ENCODE measurements at places on chromosomes 1 and 21. TPM values are rescaled to one million over a fixed set of nuclear protein-coding genes. Genes with fewer than 3 reads are reported as not detected.

- no peak for DNase-seq
Measured at GRCh38 chr1:88168126-88168525, 515.9 kb upstream of the PKN2 start.

- no peak for DNase-seq
Measured at GRCh38 chr1:78726686-78727085, 77.1 kb downstream of the IFI44 start.

GRCh38 chr1:98896711-98897445 lies 107.8 kb downstream of the PLPPR5 start:
- no peak for DNase-seq

DNA sequence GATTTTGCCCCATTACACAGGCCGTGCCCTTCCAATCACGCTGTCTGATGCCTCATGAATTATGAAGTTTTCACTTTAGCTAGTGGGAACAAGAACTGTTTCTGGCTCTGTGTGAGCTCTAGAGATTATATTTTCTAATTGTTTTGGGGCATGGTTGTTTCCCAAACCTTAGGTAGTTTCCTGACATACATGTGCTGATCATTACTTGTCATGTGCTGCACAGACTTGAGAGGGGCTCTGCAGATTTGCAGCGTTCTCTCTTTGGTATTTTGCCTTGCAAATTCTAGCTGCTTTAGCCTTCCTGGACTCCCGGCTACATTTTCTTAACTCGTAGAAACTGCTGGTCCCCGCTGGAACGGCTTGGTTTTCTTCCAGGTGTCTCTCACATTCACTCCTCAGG lies 142.1 kb upstream of the IVNS1ABP start:
- DNase-seq = no peak

- DNase-seq = no peak
Measured at GRCh38 chr21:18146820-18147219, 97.8 kb upstream of the CHODL start.

DNA sequence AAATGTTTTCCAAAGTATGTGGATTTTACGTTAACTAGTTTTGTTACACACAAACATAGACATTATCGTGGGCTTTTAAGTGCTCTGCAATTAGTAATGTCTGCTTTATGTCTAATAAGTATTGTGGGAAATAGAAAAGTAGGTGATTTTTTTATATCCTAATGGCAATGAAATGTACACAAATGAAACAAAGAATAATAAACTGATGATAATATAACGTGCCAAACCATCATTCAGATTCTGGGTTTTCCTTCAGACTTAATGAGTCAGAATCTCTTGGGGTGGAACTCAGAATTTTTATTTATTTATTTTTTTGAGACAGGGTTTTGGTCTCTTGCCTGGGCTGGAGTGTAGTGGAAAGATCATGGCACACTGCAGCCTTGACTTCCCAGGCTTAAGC lies 2.0 kb downstream of the TMEM183A start:
- DNase-seq = no peak

DNA sequence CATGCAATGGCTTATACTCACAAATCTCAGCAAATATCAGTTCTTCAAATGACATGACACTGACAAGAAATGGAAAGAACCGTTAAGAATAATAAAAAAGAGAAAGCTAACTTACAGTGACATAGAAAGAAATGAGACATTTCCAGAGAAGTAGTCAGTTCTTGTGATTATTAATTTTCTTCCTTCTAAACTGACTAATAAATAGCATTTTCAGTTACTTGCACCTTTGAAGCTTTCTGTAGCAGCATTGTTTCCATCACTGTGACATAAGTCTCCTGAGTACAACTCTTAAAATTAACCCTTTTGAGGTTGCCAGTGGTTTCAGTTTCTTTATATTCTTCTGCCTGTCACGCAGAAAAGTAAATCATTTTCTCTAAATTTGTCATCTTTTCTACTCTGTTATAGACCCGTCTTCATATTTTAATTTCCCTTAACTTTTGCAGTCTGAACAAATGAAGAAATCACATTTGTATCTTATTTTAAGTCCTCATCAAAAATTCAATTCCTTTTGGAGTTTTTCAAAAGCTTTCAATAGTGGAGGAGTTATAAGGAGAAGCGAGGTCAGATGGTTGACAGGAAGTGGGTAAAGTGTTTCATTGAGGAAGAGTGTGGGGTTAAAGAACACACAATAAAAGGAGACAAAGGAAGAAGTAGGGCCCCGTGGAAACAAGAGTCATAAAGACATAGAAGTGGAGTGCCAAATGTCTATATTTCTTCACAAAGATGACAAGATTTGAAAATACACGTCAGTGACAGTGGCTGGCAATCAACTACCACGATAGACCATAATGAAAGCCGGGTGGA lies 57.9 kb upstream of the S1PR1 start:
- DNase-seq = no peak

DNA sequence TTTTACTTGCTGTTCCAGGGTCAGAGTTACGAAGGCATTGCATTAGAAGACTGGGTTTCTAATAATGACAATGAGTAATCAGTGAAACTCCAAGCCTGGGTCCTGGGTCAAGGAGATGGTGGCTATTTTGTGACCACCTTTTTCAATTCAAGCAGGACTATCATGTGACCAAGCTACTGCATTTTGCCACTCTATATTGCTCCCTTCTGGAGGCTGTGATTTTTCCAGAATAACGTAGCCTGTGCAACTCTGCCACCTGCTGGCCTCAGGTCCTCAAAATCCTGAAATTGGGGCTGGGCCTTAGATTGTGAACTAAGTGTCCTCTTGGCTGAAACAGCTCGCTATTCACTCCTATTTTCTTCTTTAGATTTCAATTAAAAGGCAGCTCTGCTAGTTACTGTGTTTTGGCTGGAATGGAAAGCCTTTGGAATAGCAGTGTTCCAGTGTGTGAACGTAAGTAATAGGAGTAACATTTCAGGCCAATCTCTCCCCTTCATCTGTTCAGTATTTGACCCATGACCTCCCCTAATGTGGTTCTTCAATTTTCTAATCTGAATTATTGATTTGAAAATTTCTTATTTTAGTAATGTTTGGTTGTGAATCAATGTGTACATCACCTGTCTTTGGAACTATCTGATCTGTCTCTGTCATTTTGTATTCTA lies 52.9 kb upstream of the CD46 start:
- no peak for DNase-seq

DNA sequence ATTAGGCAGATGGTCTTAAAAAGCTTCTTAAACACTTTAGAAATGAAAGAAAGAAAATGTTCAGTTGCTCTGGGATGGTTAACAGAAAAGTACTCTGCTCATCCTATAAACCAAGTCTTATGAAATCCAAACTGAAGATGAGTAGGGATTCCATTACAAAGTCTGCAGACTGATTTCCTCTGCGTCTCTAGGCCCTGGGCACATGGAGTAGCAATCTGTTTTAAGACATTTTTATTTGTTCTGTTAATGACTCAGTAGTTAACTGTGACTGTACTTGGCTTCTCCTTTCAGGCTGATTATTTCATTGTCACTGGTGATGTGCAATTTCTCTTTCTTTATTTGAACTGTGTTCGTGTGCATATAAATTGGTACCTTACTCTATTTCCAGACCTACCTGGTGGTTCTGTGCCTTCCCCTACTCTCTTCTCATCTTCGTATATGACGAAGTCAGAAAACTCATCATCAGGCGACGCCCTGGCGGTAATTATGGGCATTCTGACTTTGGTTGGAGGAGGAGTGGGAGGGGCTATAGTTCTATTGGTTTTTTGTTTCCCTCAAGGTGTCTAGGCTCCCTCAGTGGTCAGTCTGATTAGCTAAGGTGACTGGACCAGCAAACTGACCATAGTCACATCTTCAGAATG lies 30.6 kb downstream of the ATP1A1 start:
- DNase-seq = no peak

DNA sequence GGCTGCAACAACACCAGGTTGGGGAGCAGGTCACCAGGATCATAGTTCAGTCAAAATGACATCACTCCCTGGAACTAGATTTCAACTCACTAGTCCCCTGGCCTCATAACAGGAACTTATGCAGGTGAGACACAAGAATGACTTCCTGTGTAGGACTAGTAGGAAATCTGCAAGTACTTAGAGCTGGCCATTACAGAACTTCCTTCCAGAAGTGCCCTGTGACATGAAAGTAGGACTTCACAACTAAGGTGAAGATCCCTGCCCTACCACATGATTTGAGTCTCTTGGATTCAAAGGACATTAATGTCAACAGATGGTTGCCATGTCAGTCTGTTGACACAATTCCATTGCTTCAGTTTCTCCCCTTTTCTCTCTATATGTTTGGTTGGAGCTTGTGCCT lies 223.1 kb downstream of the RPS6KC1 start:
- DNase-seq = no peak

DNA sequence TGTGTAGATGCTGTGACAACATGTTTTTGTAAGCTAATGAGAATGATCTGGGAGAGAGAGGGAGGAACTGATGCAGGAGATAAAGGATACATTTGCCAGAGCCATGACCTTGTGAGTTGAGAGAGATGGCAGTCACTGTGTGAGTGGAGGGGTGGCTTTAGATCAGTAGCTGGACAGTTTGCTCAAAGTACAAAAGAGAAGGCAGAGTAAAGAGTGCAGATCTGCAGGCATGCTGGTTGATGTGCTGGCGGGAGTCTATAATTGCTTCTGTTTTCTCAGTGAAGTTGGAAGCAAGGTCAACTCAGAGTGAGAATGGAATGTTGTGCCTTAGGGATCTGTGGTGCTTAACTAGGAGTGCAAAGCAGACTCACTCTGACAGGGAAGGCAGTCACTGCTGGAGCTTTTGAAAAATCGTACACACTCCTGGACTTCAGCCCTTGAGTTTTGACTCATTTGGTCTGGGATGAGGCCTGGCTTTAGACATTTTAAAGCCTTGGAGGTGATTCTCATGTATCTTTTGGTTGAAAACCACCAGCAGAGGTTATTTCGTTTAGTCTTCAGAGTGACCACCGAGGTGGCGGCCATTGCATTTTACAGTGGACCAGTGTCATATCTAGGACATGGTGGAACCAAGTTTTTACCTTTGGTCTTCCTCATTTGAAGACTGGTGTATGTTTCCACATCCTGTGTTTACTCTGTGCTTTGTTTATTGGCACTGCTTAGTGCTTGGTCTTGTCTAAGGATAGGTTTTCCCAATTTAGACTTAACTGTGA lies 49.6 kb downstream of the MTR start:
- no peak for DNase-seq

GRCh38 chr1:244100704-244101453 lies 49.8 kb downstream of the ZBTB18 start:
- no peak for DNase-seq

DNA sequence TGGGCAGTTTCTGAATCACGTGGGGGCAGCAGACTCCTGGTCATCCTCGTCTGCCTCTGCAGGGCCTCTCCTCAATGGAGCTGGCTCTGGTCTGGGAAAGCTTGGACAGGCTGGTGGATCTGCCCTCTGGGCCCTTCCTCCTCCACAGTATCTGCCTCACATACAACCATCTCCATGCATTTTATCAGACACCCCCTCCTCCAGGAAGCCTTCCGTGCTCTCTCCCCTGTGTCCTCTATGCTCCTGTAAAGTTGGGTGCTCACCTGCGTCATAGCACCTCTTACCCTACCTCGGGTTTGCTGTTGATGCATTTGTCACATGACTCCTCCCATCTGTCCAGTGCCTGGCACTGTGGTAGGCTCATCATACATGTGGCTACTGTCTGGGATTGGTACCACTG lies 95.7 kb upstream of the TMEM51 start:
- peak; percentile 35 for DNase-seq

The GNG5 gene
- 160 TPM for total RNA-seq

The GJB4 gene
- total RNA-seq = not detected

The TNNT2 gene
- 7,745 TPM for total RNA-seq

The GJA9 gene
- total RNA-seq = not detected

The OR14C36 gene
- not detected for total RNA-seq

The CGN gene
- total RNA-seq = not detected

The C1orf210 gene
- not detected for total RNA-seq
